Naive B cell (primary cell): ENCODE measurements at places on chromosomes 16 and 17. TPM values are rescaled to one million over a fixed set of nuclear protein-coding genes. Genes with fewer than 3 reads are reported as not detected.

GRCh38 chr16:68328151-68328859 lies 17.5 kb downstream of the PRMT7 start:
- peak; percentile 70 for DNase-seq

DNA sequence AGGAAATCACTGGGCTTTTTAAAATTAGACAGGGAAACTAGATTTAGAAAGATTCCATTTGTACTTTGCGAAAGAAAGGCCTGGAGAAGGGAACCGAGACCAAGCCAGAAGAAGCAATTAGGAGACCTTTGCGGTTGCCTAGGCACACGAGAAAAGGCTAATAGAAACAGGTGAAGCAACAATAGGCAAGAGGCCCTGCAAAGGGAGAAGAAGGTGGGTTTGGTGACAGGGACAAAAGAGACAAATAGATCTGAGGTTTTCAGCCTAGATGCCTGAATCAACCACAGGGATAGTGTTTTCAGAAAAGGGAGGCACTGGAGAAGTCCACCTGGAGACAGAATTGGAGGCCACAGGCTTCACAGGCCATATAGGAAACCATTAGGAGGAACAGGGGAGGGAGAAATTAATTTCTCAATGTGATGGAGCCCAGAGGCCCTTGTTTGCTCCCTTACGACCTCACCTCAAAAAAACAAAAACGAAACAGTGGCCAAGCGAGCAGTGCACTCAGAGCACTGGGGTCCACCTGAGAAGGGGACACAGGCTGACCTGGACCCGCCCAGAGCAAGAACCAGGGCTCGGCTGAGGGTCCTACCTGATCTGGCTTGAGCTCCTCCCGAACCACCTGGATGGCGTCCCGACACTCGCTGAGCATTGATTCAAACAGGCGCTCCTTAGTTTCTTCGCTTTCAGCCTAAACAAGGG lies 22.3 kb downstream of the SRP68 start:
- DNase-seq, result no peak

DNA sequence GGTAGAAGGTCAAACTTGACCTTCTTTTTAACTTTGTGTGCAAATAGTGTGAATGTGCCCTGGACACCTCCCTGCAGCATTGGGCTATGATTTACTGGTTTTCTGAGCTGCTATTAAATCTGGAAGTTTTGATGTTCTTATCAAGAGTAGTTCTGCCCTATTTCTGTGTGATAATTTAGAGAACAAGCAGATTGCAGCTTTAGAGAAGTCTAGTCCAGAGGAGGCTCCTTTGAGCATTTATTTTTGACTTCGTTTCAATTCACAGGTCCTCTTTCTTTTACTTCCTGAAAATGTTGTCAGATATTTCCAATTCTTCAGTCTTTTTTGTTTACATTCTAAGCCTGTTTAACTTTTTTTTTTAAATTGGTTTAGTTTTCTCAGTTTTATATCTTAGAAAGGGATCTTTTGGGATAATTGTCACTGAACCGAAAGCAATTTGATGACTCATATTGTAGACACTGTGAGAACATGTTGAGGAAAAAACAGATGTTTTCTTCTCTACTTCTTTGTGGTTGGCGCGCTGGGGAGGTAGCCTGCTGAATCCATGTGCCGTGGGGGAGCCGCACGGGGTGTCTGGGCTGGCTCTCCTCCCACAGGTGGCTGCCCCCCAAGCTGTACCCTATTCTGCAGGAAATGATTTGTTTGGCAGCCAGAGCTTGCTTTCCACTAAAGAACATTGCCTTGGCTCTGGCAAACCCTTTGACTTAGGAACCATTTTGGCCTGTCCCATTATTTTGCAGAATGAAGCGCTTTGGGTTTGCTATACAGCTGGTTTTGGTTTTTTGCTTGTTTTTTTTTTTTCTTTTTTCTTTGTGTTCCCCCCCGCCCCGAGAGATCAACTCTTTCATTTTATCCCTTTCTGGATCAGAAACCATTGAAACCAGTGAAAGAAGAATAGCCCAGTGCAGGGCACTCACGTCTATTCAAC lies 53.4 kb downstream of the MFSD11 start:
- peak; percentile 9 for DNase-seq

DNA sequence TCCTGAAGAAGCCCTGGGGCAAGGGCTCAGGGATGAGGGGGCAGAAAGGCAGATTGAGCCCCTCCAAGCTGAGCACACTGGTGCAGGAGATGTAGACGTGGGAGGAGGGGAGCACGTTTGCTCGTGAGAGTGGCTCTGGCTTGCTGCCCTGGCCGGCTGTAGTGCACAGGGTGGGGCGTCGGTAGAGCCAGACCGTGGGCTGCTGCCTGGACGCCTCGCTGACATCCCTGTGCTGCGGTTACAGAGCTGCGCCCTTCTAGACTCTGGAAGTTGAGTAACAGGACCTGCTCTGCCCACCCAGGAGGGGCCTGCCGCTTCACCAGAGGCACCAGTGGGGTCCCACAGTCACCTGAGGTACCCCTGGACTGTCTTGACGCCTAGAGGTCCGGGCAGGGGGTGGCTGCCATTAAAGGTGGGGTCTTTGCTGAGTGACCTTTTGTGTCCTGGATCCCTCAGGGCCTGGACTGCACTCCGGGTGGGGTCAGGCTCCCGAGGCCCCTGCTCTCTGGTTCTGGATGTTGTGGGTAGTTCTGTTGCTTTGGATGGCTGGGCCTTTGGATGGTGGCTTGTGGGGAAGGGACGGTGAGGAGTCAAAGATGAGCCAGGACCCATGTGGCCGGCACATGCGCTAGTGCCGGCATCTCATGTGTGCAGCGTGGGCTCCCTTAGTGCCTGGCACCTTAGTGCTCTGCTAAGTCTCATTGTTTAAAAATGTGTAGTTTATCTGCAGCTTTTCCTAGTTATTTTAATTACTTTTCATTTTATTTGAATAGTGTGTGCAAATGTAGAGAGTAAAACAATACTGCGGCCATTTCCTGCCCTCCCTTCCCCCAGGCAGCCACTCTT lies 41.7 kb downstream of the PGS1 start:
- DNase-seq, result no peak

- DNase-seq, result no peak
Observed at GRCh38 chr16:48212033-48212432, 32.1 kb upstream of the LONP2 start.

GRCh38 chr16:1133810-1134520 lies 18.9 kb upstream of the CACNA1H start:
- DNase-seq, result no peak

- no peak for DNase-seq
Observed at GRCh38 chr16:49700251-49701064, 155.5 kb downstream of the ZNF423 start.

GRCh38 chr16:66483689-66484452 lies 56.8 kb downstream of the BEAN1 start:
- DNase-seq, result peak; percentile 69

DNA sequence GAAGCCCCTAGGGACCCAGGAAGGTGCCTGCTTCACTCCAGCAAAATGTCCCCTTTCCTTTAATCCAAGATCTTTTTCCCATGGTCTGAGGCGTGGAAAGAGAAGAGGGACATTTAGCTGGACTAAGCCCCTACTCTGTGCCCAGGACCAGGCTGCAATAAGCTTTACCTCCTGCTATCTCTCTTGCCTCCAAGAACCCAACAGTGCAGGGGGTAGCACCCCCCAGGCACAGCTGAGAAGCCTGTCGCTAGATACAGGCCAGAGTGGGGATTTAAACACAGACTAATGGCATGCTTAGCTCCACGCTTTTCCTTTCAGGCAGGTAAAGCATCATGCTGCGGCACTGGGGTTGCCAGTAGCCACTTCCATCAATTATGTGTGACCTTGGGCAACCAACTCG lies 24.5 kb upstream of the CCL1 start:
- no peak for DNase-seq

- DNase-seq, result no peak
Observed at GRCh38 chr16:20734056-20734455, 7.6 kb downstream of the THUMPD1 start.

The C17orf67 gene
- 1.2 TPM for polyA plus RNA-seq

The C16orf86 gene
- 11.1 TPM for polyA plus RNA-seq

The KRTAP4-9 gene
- not detected for polyA plus RNA-seq

The HEATR9 gene
- polyA plus RNA-seq, result not detected

The BCAR1 gene
- not detected for polyA plus RNA-seq

The USP6 gene
- 0.06 TPM for polyA plus RNA-seq

The GUCY2D gene
- polyA plus RNA-seq, result not detected
